ENCODE measurements at places on chromosomes 4 and X.
A peak's percentile ranks its signal among the peaks of the same experiment; 100 is the strongest.

DNA sequence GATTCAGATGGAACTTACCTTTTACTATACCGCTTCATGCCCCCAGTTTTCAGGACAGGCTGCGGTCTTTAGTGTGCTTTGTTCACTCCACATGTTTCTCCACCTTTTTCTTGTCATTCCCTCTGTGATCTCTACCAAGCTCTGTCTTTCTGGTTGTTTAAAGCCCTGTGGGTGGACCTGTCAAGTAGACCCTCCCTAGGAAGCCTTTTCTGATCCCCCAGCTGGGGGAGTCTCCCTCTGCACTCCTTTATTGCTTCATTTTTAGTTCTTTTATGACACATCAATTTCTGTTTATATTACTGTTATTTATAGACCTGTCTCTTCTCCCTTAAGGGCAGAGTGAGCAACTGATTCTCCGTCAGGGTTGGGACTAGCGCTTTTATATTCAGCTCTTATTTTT, 150.2 kb downstream of the C4orf33 start:
- DNase-seq = no peak

GRCh38 chr4:127410201-127410600, 222.6 kb upstream of the INTU start:
- DNase-seq = no peak

DNA sequence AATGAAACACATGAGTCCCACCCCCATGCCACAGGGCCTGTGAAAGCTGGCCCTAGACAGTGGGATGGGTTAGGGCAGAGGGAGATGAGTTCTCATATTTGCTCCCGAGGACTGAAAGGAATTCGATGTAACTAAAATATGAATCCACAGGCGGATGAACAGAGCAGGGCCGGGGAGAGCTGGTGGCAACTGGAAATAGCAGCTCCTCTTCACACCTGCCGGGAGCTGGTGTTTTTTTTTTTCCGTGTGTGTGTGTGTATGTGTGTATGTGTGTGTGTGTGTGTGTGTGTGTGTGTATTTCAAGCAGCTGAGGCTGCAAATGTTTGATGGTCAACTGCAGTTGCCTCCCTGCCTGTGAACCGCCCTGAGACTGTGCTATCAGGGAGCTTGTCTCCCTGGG, 115.1 kb upstream of the PSAPL1 start:
- no peak for DNase-seq

DNA sequence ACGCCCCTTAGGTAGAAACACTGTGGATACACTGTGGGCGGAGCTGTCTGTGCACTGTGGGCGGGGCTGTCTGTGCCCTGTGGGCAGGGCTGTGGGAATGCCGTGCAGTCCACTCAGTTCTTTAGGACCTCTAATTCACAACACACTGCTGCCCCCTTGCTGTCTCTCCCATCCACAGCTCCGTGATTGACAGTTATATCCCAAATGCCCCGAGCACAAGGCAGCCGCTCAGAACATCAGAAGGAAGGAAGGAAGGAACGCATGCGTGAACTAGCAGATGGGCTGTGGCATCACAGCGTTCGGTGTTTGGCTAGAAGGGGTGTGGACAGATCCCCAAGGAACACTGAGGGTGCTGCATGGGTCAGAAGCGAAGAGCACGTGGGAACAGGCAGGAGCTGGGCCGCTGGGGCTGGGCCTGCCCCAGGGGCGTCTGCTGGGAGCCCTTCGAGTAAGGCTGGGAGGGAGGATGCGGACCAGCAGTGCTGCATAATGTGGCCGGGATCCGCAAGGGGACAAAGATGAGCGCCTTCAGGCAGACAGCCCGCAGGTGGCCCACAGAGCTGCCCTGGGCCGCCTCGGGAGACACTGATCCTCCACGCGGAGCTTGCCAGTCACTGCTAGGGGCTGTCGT, 29.8 kb downstream of the ACOX3 start:
- DNase-seq = no peak

GRCh38 chr4:131764730-131765129, 1384.4 kb upstream of the PCDH10 start:
- no peak for DNase-seq

DNA sequence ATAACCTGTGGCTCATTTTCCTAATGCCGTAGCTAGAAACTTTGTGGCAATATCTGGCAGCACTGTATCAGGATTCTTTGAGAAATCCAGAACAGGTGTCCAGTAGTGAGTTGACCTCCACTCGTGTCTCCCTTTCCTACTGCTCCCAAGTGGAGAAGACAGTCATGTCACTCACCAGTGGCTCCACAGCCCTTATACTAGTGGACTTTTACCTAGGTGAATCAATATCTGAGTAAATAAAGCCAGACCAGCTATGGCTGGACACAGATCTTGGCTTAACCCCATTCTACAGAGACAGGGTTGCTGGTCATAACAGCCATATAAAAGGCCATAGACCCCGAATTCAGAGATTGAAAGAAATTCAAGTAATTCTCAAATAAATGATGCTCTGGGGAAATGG, 46.5 kb upstream of the SHROOM4 start:
- no peak for DNase-seq

- DNase-seq = no peak
Measured at GRCh38 chr4:36676139-36677050, 395.0 kb downstream of the DTHD1 start.

- DNase-seq = no peak
Measured at GRCh38 chr4:150176547-150176946, 98.3 kb downstream of the DCLK2 start.

- peak; percentile 34 for DNase-seq
Measured at GRCh38 chr4:118351851-118352827, 664 bp downstream of the PRSS12 start.

DNA sequence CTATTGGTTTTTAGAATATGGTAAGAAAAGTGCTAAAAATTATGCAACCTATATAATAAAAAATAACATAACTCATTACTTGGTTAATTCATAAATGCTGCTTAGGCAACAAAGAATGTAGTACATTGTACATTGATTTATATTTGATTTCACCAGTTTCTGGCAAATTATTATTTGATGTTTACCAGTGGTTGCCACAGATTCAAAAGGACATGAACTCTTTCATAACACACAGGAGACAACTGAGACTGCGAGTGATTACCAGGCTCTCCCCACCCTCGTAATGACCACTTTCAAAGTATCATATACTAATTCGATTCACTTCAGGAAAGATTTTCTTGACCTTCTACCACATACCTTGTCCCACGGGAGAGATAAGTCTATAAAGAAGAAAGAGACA, 158.5 kb downstream of the NR3C2 start:
- DNase-seq = no peak

GRCh38 chrX:40314070-40314469, 216.3 kb upstream of the BCOR start:
- no peak for DNase-seq

Data from activated T-cell treated with anti-CD3 and anti-CD28 coated beads, Interleukin-2, amount 50 U/mL, for 24 hours (primary cell).